Psoas muscle (tissue), 8 donors: ENCODE measurements at places on chromosomes 16 and 17.
A peak's percentile ranks its signal among the peaks of the same experiment; 100 is the strongest.

DNA sequence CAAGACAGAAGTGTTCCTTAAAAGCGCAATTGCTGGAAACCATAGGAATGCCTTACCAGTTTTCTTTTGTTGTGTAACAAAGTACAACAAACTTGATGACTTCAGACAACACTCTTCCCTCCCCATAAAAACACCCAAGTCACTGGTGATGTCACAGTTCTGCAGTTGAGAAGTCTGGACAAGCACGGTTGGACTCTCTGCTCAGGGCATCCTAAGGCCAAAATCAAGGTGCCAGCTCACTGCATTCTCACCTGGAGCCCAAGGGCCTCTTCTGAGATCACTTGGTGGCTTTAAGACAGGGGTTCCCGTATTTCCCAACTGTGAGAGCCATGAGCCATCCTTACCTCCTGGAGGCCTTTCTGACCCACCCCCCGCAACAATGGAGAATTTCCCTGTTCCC is 45.6 kb upstream of the MEAK7 start:
- DNase-seq, result no peak

DNA sequence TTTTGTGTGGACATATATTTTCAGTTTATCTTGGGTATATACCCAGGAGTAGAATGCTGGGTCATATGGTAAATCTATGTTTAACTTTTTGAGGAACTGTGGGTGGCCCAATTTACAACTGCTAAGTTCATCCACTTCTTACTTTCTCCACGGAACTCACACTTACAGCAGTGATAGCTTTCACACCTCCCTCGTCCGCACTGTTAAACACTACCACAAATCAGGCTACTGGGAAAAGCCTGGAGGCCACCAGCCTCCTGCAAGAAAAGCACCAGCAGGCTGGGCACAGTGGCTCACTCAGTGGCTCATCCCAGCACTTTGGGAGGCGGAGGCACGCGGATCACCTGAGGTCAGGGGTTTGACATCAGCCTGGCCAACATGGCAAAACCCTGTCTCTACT is 14.7 kb upstream of the ZG16 start:
- no peak for DNase-seq

- DNase-seq, result no peak
Observed at GRCh38 chr17:72004611-72005331, 116.0 kb upstream of the SOX9 start.

DNA sequence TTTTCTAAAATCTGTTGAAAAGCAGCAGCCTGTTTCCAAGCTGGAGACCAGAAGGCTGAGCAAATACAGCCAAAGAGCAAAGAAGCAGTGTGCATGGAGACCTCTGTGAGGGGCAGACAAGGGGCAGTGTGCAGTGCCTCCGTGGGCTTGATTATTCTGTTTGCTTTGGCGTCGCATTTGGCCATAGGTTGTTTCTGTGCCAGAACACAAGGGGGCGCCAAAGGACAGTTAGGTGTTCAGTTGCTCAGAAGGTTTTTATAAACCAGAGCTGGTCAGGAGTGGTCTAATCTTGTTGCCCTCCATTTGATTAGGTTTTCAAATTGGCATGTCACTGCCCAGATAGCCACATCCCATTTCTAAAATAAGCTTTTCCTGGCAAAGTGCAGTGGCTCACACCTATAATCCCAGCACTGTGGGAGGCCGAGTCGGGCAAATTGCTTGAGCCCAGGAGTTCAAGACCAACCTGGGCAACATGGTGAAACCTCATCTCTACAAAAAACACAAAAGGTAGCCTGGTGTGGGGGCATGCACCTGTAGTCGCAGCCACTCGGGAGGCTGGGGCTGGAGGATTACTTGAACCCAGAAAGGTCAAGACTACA is 10.6 kb downstream of the MYH3 start:
- peak; percentile 65 for DNase-seq

DNA sequence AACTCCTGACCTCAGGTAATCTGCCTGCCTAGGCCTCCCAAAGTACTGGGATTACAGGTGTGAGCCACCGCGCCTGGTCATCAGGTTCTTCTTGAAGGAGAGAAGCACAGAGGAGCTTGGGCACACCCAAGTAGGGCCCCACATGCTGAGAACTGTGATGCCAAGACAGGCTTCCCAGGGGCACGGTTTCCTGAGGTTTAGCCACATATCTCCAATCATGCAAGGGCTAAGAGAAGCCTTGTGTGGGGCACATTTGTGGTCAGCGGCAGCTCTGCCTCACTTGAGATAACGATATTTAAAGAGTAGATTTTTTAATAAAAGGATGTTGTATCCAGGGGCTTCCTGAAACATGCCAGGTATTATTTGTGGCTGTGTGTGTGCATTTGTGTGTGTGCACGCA is 46.9 kb downstream of the CUEDC1 start:
- no peak for DNase-seq

DNA sequence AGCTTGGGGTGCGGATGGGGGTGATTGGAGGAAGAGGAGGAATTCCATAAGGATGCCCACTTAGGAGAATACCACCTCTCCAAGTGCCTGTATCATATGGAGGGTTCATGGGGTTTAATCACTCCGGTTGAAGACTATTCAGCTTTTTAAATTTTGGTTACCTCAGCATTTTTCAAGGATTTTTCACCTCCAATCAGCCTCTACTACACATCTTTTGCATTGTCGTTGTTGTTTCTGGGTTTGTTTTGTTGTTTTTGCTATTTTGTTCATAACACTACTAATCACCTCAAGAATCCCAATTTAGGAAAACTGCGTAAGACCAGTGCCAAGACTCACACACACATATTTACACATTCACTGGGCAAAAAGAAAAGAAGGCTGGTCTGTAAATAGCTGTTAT is 619.5 kb upstream of the CDH5 start:
- DNase-seq, result no peak

DNA sequence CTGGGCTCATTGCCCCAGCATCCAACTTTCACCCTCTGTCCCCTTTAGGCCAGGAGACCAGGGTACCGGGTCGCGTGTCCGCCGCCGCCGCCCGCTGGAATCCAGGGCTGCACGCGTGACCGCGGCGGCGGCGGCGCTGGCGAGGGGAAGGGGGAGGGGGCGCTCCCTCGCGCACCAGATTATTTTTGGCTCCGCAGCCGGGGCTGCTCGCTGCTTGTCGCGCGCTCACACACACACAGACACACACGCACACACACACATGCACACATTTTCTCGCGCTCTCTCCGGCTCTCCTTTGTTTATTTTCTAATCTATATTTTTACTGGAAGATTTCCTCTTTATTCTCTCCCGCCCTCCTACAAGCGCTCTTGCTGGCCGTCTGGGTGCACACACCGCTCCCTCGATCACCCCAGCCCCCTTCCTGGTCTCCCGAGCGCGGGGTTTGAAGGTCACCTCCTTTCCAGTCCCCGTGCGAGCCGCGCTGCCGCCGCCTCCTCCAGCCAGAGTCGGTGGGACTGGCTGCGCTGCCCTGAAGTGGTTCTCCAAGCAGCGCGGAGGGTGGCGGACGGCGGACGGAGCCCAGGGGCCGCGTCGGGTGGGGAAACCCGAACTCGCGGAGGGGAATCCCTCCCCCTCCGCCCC is 921.4 kb upstream of the EEF2KMT start:
- no peak for DNase-seq

GRCh38 chr17:7587420-7588151 is 2.3 kb downstream of the SOX15 start:
- peak; percentile 48 for DNase-seq

- DNase-seq, result peak; percentile 82
Observed at GRCh38 chr17:40177275-40177874, at the start of gene RAPGEFL1. TSS of gene RAPGEFL1 (plus strand) at chr17:40177470. CDS start at chr17:40177862, 392 bp downstream.

DNA sequence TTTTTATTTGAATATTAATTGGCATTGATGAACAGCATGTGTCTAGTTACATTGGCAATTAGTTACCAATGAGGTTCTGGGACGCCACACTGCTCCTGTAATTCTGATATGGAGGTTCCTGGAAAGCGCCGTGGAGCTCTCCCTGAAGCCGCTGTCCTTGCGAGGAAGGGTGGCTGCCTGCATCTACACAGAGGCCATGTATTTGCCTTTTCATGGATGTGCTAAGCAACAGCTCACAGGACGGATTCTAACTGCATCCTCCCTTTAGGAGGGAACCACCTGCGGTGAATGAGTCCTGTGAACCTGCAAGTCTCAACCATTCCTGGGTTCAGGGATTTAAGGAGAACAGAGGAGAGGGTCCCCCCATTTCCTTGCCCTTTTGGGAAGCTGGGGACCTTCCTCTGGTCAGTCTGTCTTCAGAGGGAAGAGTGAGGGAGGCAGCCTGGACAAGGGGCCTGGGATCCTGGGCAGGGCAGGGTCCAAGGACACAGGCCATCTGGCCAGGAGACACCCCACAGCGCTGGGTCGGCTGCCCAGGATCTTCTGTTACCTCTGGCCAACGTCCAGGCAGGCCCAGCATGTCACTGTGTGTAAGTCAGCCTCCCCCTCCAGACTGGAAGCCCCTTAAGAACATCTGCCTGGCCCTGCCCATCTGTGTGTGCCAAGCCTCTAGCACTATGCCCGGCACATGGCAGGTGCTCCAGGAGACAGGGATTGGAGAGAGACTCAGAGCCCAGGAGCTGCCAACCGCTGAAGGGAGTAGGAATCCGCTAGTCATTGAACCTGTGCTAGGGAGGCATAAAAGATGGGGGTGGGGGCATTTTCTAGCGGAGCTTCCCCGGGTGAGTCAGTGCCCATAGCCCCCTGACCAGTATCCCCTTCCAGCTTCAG is 314.1 kb upstream of the TNRC6C start:
- DNase-seq, result no peak

GRCh38 chr17:66547151-66547865 is 244.9 kb downstream of the PRKCA start:
- no peak for DNase-seq

DNA sequence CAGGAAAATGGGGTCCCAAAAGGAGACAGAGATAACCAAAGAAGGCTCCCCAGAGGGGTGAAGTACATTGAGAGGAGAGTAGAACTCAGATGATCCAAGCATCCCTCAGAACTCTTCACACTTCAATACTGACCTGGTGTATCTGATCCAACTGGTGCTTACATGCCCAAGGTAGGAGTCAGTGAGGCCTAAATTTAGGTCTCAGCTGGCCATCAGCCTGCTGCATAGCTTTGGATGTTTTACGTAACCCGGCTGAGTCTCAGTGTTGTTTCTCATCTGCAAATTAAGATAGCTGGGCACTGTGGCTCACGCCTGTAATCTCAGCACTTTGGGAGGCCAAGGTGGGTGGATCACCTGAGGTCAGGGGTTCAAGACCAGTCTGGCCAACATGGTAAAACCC is 11.6 kb upstream of the GOSR2 start:
- DNase-seq, result no peak

- DNase-seq, result no peak
Observed at GRCh38 chr16:10931134-10931533, 11.1 kb downstream of the DEXI start.

DNA sequence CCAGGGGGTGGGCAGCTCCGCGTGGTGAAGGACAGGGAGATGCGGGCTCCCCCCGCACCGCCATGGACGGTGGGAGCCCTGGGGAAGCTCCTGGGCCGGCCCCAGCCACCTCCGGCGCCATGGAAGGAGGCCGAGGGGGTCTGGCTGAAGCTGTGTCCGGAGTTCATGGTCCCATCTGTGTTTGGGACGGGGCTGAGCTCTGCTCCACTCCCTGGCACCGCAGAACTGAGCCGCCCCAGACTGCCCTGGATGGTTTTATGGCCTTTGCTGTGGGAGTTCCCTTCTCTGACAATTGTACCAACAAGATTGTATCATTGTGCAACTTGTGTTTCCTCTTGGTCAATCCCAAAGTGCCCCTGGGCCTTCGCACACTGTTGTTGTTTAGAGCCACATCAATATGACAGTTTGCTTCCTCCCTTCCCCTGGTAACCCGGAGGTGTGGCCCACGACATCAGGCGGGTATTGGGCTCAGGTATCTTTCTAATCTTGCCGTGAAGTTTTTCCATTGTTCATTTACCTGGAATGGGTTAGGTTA is 942 bp downstream of the KRT23 start:
- DNase-seq, result no peak

DNA sequence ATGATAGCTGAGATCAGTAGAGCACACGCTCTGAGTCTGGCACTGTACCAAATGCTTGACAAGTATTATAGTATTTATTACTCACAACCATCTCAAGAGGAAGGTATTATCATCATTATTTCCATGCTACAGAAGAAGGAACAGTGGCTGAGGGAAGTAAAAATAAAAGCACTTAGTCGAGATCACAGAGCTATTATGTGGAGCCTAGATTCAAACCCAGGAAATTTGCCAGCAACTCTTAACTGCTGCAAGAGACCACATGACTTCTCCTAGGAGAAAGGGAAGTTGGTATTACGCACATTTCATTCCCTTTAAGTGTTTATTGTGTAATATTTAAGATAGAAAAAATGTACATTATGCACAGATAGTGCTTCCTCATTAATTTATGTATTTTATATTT is 1.0 kb upstream of the RHOT1 start:
- peak; percentile 8 for DNase-seq

GRCh38 chr16:24700549-24701392 is 28.7 kb upstream of the TNRC6A start:
- peak; percentile 84 for DNase-seq

DNA sequence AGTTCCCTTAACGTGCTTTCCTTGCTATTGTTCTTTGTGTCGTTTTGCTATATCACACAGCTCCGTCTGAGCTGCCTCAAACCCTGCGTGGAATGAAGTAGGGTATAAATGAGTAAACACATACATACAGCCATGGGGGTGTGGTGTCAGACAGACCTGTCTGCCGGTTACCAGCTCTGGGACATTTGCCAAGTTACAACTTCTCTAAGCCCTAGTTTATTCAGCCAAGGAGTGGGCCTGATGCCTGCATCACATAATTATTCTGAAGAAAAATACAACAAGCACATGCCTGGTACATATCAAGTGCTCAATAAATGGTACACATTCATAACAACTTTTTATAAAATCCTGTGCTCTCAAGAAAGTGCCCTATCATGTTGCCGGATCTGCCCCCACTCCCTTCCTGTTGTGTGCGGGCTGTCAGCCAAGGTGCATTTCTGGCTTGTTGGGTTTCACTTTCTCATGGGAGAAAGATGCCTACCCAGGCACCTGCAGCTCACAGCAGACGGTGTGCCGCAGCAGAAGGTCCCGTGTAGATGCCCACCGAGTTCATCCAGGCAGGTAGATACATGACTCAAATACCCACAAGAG is 30.5 kb downstream of the SMPD3 start:
- DNase-seq, result no peak

DNA sequence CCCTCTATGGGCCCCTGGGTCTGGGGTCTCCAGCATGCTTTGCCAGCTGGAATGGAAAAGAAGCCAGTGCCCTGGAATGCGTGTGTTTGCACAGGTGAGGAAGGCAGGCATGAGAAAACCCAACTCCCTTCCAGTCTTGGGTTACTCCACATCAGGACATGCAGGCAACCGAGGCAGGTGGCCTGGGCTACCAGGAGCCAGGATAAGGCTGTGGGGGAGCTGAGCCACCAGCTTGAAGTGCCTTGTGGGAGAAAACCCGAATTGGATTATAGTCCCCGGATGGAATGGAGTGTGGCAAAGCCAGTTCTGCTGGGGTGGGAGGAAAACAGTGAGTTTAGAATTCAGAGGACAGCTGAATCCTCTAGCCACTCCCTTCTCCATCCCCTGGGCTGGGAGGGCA is 7.2 kb downstream of the SRCIN1 start:
- no peak for DNase-seq
